ENCODE measurements at places on chromosomes 16 and 17. TPM values are rescaled to one million over a fixed set of nuclear protein-coding genes. Genes with fewer than 3 reads are reported as not detected.

CTRB2 gene
- total RNA-seq = 6.8 TPM

IGF2BP1 gene
- 434 TPM for total RNA-seq

PLLP gene
- 3.4 TPM for total RNA-seq

DNA sequence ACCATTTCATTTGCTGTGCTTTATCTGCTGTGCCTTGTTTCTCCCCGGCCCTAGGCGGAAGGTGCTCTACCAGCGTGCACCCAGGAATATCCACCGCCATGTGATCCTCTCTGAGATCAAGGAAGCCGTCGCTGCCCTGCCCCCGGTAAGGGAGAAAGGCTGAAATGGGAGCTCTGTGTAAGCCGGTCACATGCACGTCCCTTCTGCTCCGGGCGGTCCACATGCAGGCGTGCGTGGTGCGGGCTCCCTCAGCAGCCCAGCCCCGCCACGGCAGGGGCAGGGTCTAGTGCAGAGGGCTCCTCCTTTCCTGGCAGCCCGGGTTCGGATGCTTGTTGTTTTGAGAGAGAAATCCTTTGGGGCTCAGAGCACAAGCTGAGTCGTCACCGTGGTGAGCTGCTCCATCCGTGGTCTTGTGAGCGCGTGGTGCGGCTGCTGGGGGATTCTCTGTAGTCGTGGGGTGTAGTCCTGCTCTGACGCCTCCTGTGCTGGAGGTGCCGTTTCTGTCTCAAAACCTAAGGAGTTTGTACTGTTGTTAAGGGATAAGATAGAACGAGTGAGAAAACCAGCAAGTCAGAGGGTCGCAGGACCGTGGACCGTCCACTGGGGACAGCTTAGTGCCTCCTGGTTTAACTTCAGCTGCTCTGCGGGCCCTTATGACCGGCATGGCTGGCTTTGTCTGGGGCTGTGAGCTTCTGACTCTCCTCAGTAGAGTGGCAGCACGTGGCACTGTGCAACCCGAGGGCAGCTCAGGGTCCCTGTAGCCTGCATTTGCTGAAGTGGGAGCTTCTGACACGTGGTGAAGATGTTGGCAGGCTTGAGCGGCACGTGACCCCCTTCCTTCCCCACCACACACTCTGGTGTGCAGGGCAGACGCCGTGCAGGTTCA is 12.3 kb upstream of the MC1R start:
- peaks cover 26% of the 10 kb centered on the region for H3K36me3 ChIP-seq
- H3K4me1 ChIP-seq = no peaks in the 10 kb centered on the region
- H3K4me3 ChIP-seq = no peak overlapping the region
- DNase-seq = no peak
- no peak overlapping the region for H3K27ac ChIP-seq
- H3K27me3 ChIP-seq = no peaks in the 10 kb centered on the region

Data from WTC11 (cell line).